ENCODE measurements at places on chromosomes 7 and 10. TPM values are rescaled to one million over a fixed set of nuclear protein-coding genes. Genes with fewer than 3 reads are reported as not detected.
A peak's percentile ranks its signal among the peaks of the same experiment; 100 is the strongest.

The NPSR1 gene
- total RNA-seq, result not detected

DNA sequence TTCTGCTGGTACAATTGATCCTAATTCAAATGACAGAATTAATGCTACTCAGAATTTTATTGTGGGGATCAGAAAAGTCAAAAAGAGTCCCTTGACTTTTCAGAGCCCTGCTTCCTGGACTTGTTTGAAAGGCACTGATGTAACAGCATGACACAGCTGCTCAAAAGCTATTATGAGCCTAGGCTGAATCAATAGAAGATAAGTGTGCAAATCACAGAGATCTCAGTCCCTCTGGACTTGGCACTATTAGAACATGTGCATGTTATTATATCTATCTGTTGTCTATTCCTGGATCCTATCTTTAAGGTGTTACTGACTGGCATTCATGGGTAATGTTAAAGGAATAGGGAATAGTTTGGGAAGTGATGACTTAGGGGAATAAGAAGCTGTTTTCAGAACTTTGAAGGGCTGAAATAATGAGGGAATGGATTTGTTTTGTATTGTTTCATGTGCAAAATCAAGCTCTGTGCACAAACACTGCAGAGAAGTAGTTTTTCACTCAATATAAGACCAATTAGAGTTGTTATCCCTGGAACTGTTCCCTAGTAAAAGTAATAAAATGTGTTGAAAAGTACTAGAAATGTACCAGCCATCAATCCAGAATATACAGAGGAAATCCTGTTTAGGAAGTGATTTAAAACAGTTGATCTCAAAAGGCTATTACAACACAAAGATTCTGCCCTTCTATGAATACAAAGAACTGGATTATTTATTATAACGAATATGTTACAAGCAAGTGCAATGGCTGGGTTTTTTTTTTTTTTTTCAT is 814.9 kb upstream of the C7orf33 start:
- no peak for DNase-seq

The SPDYE11 gene
- total RNA-seq, result not detected

DNA sequence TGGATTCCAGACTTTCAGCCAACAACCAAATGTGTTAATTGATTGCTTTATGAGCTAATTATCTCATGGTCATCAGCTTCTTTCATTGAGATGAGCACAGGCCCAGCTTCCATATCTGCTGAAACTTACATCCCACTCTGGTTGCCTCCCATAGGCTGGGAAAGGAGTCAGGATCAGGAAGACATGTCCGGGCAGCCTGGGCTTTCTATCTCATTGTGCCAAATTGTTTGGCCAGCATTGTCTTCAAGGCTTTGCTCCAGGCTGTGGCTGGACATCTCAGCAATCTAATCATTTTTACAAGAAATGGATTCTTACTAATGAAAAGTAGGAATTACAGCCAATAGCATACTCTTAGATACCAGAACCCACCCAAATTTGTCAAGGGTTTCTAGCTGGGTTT is 295.2 kb downstream of the CXCL12 start:
- DNase-seq, result no peak

The BTBD16 gene
- total RNA-seq, result 51.2 TPM

DNA sequence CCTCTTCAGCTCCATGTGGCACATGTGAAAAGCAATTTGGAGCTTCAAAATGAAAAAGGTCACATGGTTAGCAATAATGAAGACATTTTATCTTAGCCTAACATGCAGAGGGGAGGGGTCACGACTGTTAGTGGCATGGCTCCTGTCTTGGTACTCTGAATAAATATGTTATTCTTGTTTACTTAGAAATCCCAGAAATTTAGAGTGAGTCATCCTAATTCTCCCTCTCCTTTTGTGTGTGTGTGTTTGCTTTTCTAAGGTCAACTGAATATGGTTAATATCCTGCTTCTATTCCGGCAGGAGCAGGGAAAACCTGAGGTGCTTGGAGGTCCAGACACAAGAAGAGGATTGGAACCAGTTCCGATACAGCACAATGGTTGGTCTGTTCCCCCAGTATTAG is 17.6 kb downstream of the BCCIP start:
- DNase-seq, result no peak

GRCh38 chr7:11298220-11298619 is 324.5 kb downstream of the PHF14 start:
- DNase-seq, result no peak

The TRAPPC14 gene
- 35.5 TPM for total RNA-seq

GRCh38 chr7:142516038-142516501 is 233.2 kb upstream of the PRSS1 start:
- DNase-seq, result peak; percentile 54

The GIMAP6 gene
- 26.3 TPM for total RNA-seq

- DNase-seq, result no peak
Observed at GRCh38 chr10:45491061-45491460, 117.0 kb downstream of the ALOX5 start.

The CHCHD3 gene
- 48.9 TPM for total RNA-seq

- no peak for DNase-seq
Observed at GRCh38 chr7:33459340-33459751, 330.0 kb downstream of the BBS9 start.

- no peak for DNase-seq
Observed at GRCh38 chr10:74024600-74024999, 26.7 kb downstream of the VCL start.

GRCh38 chr7:51134013-51134441 is 182.6 kb downstream of the COBL start:
- no peak for DNase-seq

GRCh38 chr10:120978589-120979252 is 127.6 kb downstream of the WDR11 start:
- no peak for DNase-seq

The NUTM2A gene
- total RNA-seq, result 1.5 TPM

The MYH16 gene
- total RNA-seq, result not detected

GRCh38 chr10:101687071-101687658 is 7.8 kb downstream of the FBXW4 start:
- no peak for DNase-seq

- DNase-seq, result no peak
Observed at GRCh38 chr7:12586271-12586670, 15.8 kb downstream of the SCIN start.

GRCh38 chr10:101444058-101444898 is 90.3 kb downstream of the BTRC start:
- no peak for DNase-seq

- DNase-seq, result no peak
Observed at GRCh38 chr7:150755473-150756099, 18.4 kb downstream of the GIMAP5 start.

The SLC13A4 gene
- total RNA-seq, result 0.13 TPM

DNA sequence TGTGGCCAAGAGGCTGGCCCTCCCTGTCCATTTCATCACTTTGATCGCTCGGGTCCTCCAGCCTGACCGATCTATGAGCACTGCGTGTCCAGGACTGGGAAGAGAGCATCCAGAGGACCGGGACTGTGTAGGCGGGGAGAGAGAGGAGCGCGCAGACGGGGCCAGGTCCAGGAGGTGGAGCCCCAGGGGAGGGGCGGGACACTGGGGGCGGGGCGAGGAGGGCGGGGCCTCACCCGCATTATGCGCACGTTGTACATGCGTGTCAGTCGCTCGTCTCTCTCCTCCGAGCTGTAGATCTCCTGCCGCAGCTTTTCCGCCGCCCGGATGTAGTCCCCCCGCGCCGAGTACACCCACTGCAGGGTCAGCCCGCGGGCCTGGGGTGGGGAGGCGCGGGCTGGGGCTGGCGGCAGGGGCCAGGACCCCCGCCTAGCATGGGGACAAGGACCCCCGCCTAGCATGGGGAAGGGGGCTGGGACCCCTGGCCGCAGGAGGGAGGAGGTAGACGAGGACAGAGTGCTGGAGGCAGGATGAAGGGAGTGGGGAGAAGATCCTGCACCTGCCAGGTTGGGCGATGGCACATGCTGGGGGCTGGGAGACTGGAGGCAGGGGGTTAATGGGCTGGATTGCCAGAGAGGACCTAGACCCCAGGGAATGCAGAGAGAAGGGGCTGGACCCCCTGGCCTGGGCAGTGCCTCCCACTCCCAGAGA is 14.3 kb downstream of the MOSPD3 start:
- DNase-seq, result peak; percentile 83

DNA sequence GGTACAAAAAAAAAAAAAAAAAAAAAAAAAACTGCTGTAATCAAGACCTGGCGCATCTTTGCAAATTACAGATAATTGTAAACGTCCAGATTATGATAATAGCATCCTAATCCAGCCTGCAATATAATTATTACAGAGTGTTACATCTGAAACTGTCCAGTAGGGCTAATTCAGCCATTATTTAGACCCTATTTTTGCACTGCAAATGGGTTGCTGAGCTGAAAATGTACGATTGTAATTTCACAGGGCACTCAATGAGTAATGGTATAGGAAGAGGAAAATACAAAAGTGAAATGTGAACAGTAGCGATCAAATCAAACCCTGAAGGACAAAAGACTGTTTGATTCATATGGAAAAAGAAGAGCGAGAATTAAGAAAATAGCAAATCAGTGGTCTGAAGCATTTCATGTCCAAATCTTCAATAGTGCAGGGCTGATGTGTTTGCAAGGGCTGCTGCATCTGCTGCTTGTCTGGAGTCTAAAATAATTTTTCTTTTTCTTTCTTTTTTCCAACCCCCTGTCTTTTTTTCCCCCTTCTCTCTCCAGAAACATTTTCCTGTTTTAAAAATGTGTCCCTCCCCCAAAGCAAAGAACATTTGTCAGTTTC is 8.9 kb downstream of the DLX6 start:
- DNase-seq, result no peak

GRCh38 chr7:34761627-34762026 is 103.6 kb downstream of the NPSR1 start:
- DNase-seq, result no peak

The GOLGA7B gene
- 0.29 TPM for total RNA-seq

All from ureter (tissue), 1 donor.